Stimulated activated CD4-positive, alpha-beta T cell treated with anti-CD3 and anti-CD28 coated beads, Interleukin-15, amount 100 ng/mL, for 1 hour (primary cell): ENCODE measurements at places on chromosomes 16 and 17.

- no peak for DNase-seq
Observed at GRCh38 chr17:68973098-68973846, 18.1 kb upstream of the ABCA8 start.

DNA sequence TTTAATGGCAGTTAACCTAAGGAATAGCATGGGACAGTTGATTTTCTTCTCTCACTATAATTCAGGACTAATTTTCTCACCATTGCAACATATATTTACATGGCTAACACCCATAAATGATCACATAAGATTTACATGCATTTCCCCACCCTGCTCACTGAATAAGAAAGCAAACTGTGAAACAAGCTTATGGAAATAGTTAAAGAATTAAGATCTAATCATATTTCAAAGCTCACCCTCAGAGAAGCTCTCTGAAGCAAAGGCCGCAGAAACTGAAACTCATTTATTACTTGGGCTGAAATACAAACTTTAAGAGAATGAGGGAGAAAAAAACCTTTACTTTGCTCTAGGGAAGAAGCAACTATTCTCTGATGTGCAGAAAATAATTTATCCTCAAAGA, 218.7 kb upstream of the AXIN2 start:
- no peak for DNase-seq

DNA sequence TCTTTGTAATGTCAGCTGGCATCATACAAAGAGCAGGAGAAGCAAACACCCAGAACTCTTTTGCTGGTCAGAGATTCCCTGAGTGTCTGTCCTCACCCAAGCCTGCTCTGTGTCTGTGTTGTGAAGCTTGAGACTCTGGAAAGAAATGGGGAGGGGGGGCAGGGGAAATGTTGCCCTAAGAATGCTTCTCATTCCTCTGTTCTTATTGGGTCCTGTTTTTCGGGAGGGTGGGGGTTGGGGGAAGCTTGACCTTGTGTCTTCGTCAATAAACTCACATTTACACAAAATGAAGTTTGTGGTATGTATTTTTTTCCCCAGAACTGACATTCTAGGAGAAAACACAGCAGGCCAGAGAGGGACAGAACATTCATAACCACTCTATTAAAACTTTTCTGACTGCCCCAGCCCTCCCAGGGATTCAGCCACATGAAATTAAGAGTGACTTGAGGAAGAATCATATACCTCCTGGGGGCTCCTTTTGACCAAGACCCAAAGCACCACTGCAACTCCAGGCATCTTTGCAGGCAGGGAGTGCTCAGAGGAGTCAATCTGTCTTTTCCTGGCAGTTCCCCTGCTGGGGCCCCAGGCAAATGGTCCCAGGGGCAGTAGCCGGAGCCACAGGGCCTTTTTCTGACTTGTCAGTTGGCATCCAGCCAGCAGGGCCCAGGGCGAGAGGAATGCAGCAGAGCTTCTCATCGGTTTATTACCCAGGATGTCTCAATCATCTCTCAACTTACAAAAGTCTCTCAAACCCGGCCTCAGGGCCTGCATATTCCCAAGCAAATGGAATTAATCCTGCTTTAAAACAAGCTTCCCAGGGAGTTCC, 5.1 kb upstream of the RASL10B start:
- DNase-seq = no peak

DNA sequence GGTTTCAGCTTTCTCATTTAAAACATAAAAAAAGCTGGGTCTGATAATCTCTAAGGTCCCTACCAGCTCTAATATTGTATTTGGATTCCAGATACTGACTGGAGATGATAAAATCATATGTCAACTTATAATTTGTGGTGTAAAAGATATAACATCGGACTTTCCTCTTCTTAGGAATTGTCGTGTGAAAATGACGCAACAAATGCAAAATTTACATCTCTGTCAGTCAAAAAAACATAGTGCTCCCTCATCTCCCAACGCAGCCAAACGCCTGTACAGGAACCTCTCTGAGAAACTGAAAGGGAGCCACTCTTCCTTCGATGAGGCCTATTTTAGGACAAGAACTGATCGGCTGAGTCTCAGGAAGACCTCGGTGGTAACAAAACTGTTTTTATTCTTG, 197.3 kb downstream of the ANKFN1 start:
- DNase-seq = no peak

DNA sequence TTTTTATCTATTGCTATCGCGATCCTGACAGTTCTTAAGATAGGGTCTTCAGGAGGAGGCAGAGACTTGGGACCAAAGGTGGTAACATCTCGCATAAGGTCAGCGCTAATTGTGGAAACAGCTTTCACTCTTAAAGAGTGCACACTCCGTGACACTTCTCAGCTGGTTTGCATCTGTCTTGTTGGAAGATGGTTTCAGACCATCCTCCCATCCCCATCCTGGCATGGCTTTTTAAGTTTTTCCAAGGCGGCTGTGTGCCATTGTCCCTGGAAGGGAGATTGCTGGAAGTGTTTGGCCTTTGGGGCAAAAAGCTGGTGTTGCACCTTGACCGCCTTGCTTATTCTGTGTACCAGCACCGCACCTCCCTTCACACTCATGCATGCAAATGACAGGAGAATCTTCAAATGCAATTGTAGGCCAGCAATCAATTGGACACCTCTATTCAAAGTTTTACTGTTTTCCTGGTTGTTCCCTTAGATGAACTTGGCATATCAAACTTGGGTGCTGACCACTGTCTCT, 1.5 kb downstream of the SOCS7 start:
- no peak for DNase-seq

DNA sequence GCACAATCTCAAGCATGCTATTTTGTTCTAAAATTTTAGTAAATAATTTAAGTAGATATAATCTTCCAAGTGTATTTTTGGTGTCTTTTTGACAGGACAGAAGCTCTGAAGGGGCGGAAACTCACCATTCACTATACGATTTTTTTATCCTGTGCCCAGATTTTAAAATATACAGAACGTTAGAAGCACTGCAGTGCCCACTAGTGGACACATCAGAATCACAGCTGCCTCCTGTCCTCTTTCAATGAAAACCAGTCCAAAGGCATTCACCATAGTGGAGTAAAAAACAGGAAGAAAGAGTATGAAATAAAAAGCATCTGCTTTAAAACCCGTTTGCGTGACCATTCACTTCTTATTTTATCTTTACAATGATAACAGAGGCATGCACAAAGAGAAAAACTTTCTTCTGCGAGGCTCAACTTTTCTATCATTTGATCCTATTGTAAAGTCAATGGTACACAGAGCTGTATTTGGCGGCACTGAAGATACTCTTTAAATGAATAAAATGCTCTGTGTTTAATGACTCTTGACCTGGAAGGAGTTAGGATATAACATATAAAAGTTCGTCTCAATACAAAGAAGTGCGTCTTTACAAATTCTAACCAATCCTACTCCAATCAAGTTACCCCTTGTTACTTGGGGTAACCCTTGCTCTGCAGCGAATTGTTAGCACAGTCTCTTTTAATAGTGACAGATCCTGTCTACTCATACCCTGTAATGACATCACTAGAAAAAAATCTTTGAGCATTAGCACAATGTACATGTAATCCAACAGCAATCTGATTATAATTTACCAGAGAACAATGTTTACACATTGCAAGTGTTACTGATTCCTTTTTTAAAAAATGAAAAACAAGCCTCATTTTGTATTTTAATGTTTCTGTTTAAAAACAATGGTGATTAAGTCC, 339.8 kb upstream of the PSMD7 start:
- DNase-seq = no peak

DNA sequence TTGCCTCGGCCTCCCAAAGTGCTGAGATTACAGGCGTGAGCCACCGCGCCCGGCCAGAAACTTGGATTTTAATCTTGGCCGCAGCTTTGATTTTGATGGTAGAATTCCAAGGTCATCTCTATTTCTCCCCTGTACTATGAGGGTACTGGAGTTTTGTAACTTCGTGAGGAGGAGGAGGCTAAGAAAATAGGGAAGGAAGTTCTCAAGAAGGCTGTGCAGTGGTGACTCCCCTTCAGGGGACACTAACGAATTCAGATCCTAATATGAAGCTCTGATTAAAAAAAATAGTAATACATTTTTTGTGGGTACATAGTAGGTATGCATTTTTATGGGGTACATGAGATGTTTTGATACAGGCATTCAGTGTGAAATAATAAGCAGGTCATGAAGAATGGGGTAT, 55.9 kb downstream of the LDHD start:
- DNase-seq = no peak

DNA sequence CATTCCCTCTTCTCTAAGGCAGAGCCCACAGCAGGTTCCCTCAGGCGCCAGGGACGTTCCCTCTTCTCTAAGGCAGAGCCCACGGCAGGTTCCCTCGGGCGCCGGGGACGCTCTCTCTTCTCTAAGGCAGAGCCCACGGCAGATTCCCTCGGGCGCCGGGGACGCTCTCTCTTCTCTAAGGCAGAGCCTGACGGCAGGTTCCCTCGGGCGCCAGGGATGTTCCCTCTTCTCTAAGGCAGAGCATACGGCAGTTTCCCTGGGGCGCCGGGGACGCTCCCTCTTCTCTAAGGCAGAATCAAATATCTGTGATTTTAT, 24.3 kb downstream of the ACSF3 start:
- DNase-seq = no peak

DNA sequence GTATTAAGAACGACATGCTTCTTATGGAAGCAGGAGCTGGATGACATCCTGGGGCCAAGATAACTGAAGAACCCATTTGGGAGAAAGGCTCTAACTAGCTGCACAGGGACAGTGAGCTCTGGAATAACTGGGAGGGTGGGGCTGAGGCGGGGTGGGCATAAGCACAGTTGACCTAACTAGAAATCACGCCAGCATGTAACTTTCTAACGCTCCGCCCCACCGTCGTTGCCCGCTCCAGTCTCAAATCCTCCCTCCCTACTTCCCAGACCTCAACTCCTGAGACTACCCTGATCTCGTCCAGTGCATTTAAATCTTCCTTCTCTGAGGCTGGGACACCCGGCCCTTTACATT, 436 bp downstream of the PHB1 start:
- DNase-seq = no peak
